ENCODE measurements at places on chromosomes 4 and X. TPM values are rescaled to one million over a fixed set of nuclear protein-coding genes. Genes with fewer than 3 reads are reported as not detected.

The NSG1 gene
- total RNA-seq: 5.1 TPM

- peaks cover 5% of the 10 kb centered on the region for H3K4me1 ChIP-seq
- no peaks in the 10 kb centered on the region for H3K36me3 ChIP-seq
- peak overlapping the region; percentile 83 for H3K4me3 ChIP-seq
- no peaks in the 10 kb centered on the region for H3K27me3 ChIP-seq
- H3K27ac ChIP-seq: peak overlapping the region; percentile 96
- no peak for DNase-seq
Observed at GRCh38 chr4:76950052-76950955, 752 bp downstream of the SEPTIN11 start.

The CLGN gene
- 2.1 TPM for total RNA-seq

GRCh38 chr4:163666332-163666873 lies 171.9 kb downstream of the TMA16 start:
- DNase-seq: no peak
- H3K36me3 ChIP-seq: no peaks in the 10 kb centered on the region
- H3K4me3 ChIP-seq: no peak overlapping the region
- H3K27me3 ChIP-seq: no peaks in the 10 kb centered on the region

The ALAS2 gene
- 1.9 TPM for total RNA-seq

DNA sequence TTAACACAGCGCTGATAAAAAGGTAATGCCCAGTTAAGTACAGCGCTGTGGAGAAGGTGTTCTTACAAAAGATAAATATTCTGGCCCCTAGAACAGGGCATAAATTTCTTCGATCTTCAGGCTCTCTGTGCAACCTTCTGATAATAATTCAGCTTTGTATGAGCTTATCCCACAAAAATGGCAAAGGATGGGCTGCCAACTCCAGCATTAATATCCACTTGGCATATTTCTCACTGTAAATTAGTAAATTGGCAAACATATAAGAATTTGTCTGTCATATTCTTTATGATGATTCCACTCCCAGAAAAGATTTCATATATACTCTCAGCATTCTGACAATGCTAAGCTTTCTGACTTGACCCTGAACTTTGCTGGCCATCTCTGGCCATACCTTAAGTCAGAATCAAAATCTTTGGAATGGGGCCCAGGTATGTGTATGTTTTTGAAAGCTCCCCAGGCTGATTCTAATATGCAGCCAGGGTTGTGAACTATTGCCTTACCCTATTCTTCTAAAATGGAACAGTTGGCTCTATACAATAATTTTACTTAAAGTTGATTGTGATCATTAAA lies 134.8 kb downstream of the FRYL start:
- no peak for DNase-seq
- no peaks in the 10 kb centered on the region for H3K36me3 ChIP-seq
- H3K4me1 ChIP-seq: peaks cover 27% of the 10 kb centered on the region
- no peaks in the 10 kb centered on the region for H3K27me3 ChIP-seq

The ZNF185 gene
- total RNA-seq: 3.7 TPM

The UCP1 gene
- total RNA-seq: not detected

GRCh38 chr4:107312366-107312765 lies 276.3 kb upstream of the DKK2 start:
- H3K27me3 ChIP-seq: no peaks in the 10 kb centered on the region
- H3K36me3 ChIP-seq: no peaks in the 10 kb centered on the region
- H3K4me1 ChIP-seq: no peaks in the 10 kb centered on the region
- no peak overlapping the region for H3K27ac ChIP-seq

DNA sequence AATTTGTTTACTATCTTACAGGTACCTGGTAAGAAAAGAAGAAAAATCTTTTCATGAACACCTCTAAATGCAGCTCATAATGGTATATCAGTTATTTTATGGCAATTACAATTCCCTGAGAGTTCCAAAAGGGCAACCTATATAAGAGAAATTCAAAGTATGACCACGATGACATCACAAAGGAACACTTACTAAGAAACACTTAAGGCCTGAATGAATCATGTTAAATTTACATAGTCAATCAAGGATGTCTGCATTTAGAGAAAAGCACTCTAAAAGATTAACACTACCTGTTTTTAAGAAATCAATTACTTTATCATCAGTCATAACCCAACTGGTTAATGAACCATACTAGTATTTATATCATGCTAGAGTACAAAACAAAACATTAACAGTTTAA lies 63.9 kb downstream of the LCORL start:
- H3K27ac ChIP-seq: no peak overlapping the region
- DNase-seq: no peak
- no peaks in the 10 kb centered on the region for H3K4me1 ChIP-seq
- no peak overlapping the region for H3K4me3 ChIP-seq
- H3K36me3 ChIP-seq: peaks cover 21% of the 10 kb centered on the region
- no peaks in the 10 kb centered on the region for H3K27me3 ChIP-seq

The UFSP2 gene
- 41.5 TPM for total RNA-seq

The HHIP gene
- total RNA-seq: 0.17 TPM

The SLC30A9 gene
- total RNA-seq: 34.4 TPM

DNA sequence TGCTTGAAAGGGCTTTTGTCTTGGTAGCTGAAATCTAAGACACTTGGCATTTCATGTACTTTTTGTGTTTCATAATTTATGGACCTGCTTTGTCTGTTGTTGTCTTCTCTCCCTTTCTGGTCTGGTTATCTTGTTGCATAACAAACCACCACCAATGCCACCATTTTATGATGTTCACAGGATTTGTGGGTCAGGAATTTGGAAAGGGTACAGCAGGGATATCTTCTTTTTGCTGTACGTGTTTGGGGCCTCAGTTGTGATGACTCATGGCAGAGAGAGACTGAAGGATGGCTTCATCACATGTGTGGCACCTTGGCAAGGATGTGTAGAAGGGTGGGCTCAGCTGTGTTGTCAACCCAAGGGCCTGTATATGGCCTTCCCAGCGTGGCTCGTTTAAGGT lies 35.2 kb downstream of the KDM6A start:
- no peaks in the 10 kb centered on the region for H3K27me3 ChIP-seq
- DNase-seq: no peak
- H3K36me3 ChIP-seq: no peaks in the 10 kb centered on the region
- no peak overlapping the region for H3K4me3 ChIP-seq

The TAF9B gene
- total RNA-seq: 50.7 TPM

The NXF3 gene
- total RNA-seq: 0.11 TPM

GRCh38 chr4:153257151-153257620 lies 52.9 kb downstream of the TRIM2 start:
- H3K4me1 ChIP-seq: peaks cover 17% of the 10 kb centered on the region
- no peak for DNase-seq
- peak overlapping the region; percentile 55 for H3K27ac ChIP-seq
- no peaks in the 10 kb centered on the region for H3K36me3 ChIP-seq
- no peaks in the 10 kb centered on the region for H3K27me3 ChIP-seq
- H3K4me3 ChIP-seq: no peak overlapping the region

GRCh38 chrX:11412715-11413623 lies 119.8 kb downstream of the AMELX start:
- no peaks in the 10 kb centered on the region for H3K27me3 ChIP-seq
- H3K27ac ChIP-seq: no peak overlapping the region
- DNase-seq: no peak
- no peaks in the 10 kb centered on the region for H3K4me1 ChIP-seq
- no peaks in the 10 kb centered on the region for H3K36me3 ChIP-seq

The BEX3 gene
- total RNA-seq: 119 TPM

The CCSER1 gene
- total RNA-seq: 6.0 TPM

DNA sequence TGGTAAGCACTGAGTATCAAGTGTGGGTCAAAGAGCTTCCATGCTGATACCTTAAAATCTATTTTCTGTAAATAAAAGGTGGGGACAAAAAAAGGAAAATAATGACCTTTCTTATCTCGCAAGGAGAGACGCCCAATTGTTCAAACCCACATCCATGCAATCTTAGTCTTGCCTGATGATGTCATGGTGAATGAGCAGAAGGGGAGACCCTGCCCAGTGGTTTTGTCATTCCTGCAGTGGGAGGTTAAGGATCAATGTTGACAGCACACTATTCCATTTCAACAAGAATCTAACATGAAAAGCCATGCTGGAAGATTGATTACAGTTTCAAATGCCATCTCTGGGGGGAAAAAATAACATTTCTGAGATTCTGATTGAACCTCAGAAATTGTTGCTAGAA lies 40.7 kb upstream of the PUDP start:
- no peak for DNase-seq
- H3K4me3 ChIP-seq: no peak overlapping the region
- no peaks in the 10 kb centered on the region for H3K36me3 ChIP-seq
- H3K27me3 ChIP-seq: no peaks in the 10 kb centered on the region
- H3K4me1 ChIP-seq: no peaks in the 10 kb centered on the region
- no peak overlapping the region for H3K27ac ChIP-seq

- DNase-seq: no peak
- peak overlapping the region; percentile 93 for H3K27ac ChIP-seq
- peak overlapping the region; percentile 2 for H3K4me3 ChIP-seq
- peaks cover 49% of the 10 kb centered on the region for H3K4me1 ChIP-seq
Observed at GRCh38 chr4:75511841-75512240, 2.4 kb downstream of the RCHY1 start.

- H3K4me3 ChIP-seq: no peak overlapping the region
- H3K4me1 ChIP-seq: peaks cover 13% of the 10 kb centered on the region
- no peaks in the 10 kb centered on the region for H3K36me3 ChIP-seq
- DNase-seq: no peak
Observed at GRCh38 chr4:70637239-70637913, 8.8 kb downstream of the ENAM start.

DNA sequence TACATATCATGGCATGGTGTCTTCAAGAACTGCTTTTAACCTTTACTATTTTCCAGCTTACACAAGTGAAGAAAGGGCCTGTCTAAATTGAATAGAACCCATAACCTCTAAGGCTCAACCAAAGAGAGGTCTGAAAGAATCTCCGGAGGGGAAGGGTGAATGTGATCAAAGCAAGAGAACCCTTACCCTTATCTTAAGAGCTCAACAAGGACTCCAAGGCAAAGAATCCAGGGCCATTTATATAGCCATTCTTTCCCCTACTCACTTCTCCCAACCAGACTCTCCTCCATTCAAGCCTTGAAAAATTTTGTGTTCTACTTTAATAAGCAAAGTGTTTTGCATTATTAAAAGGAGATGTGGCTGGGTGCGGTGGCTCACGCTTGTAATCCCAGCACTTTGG lies 118.7 kb downstream of the SH3RF1 start:
- no peaks in the 10 kb centered on the region for H3K27me3 ChIP-seq
- DNase-seq: no peak
- no peak overlapping the region for H3K4me3 ChIP-seq
- no peaks in the 10 kb centered on the region for H3K36me3 ChIP-seq
- H3K27ac ChIP-seq: no peak overlapping the region

GRCh38 chrX:43655151-43656004 lies 721 bp upstream of the MAOA start:
- no peak for DNase-seq
- H3K4me1 ChIP-seq: no peaks in the 10 kb centered on the region
- H3K27ac ChIP-seq: peak overlapping the region; percentile 93
- H3K4me3 ChIP-seq: peak overlapping the region; percentile 88
- H3K27me3 ChIP-seq: no peaks in the 10 kb centered on the region

The TAPT1 gene
- 18.1 TPM for total RNA-seq

DNA sequence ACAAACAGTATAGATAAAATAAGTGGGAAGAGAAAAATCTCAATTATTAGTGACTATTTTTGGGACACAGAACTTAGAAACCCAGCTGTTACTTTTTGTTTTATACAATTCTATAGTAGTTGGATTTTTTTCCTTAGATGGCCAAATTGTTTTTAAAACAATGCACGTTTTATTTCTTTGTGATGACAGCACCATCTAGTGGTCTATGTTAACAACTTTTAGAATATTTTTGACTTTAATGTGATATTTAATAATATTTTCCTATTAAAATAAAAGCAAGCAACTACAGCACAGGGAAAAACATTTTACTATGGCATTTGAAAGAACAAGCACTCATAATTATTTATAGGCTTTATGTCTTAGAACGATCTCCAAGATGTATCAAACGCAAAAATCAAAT lies 5.6 kb upstream of the SMIM31 start:
- H3K27ac ChIP-seq: no peak overlapping the region
- no peaks in the 10 kb centered on the region for H3K36me3 ChIP-seq
- no peak overlapping the region for H3K4me3 ChIP-seq
- no peaks in the 10 kb centered on the region for H3K4me1 ChIP-seq

GRCh38 chr4:76969495-76969894 lies 19.9 kb downstream of the SEPTIN11 start:
- no peaks in the 10 kb centered on the region for H3K27me3 ChIP-seq
- no peak for DNase-seq
- no peak overlapping the region for H3K27ac ChIP-seq
- H3K36me3 ChIP-seq: no peaks in the 10 kb centered on the region
- no peak overlapping the region for H3K4me3 ChIP-seq
- H3K4me1 ChIP-seq: no peaks in the 10 kb centered on the region

- no peaks in the 10 kb centered on the region for H3K27me3 ChIP-seq
- H3K36me3 ChIP-seq: no peaks in the 10 kb centered on the region
- no peak for DNase-seq
- H3K4me3 ChIP-seq: no peak overlapping the region
Observed at GRCh38 chr4:107996949-107997788, 7.5 kb downstream of the HADH start.

DNA sequence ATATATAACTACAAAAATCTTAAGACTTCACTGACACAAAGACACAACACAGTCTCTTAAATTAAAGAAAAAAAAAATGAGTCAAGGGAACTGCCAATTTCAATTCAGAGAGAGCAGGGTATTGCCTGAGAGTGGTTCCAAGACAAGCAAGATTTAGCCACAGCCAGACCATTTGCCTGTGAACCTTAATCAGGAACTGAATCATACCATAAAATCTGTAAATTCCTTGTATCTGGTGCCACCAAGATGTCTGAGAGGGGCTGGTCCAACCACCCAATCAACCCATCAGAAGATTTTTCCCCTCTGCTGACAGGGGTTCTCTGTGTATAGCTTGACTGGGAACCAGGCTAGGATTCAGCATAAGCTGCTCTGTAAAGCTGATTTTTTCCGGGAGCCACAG lies 159.2 kb downstream of the CPEB2 start:
- peak; percentile 53 for DNase-seq
- H3K4me3 ChIP-seq: no peak overlapping the region
- H3K4me1 ChIP-seq: no peaks in the 10 kb centered on the region
- no peaks in the 10 kb centered on the region for H3K36me3 ChIP-seq
- H3K27me3 ChIP-seq: no peaks in the 10 kb centered on the region
- H3K27ac ChIP-seq: no peak overlapping the region

Data from esophagus muscularis mucosa (tissue), 4 donors.